GF-D8 (cell line): ENCODE measurements at places on chromosomes 1 and 21.

DNA sequence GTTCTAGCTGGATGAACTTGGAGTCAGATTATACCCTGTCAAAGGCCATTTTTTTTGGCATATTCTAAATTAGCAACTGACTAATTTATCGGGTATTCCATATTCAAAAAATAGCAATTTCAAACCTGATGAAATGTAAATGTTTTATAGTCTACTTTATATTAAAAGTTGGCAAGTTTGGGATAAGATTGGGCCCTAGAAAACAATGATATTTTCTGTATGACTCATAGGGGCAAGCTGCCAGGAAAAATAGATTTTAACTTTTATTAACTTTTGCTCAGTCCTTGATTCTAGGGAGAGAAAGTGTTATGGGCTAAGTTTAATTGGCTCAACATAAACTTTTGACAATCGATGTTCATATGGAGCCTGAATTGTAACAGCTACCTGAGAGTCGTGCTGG is 576.9 kb upstream of the B3GALT2 start:
- no peak for DNase-seq

DNA sequence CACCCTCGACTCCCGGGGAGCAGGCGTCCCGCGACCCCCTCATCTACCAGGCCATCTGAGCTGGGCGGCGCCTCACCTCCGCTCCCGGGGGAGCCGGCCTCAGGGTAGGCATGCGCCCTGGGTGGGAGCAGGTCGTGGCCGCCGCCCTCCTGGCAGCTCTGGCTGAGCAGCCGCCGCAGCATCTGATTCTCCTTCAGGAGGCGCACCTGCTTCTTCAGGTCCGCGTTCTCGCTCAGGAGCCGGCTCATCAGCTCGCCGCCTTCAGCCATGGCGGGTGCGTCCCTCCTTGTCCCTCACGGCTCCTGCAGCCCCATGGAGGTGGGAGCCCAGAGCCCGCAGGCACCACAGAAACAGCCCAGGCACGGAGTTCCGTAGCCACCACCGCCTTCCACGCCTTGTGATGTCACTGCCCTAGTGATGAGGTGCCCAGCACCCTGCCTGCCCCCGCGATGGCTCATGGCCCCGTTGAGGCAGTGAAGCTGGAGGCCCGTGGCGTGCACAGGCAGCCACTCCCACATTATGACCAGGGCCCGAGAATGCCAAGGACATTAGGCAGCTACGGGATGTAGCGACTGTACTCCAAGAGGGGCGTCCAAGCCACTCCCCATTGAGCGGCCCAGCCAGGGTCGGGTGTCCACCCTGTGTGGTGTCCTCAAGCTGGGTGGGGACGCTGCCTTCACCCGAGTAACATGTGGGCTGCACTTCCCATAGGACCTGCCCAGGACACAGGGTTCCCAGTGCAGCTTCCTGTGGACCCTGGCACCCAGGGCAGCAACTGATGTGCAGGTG is 1.5 kb downstream of the SPATC1L start:
- no peak for DNase-seq

DNA sequence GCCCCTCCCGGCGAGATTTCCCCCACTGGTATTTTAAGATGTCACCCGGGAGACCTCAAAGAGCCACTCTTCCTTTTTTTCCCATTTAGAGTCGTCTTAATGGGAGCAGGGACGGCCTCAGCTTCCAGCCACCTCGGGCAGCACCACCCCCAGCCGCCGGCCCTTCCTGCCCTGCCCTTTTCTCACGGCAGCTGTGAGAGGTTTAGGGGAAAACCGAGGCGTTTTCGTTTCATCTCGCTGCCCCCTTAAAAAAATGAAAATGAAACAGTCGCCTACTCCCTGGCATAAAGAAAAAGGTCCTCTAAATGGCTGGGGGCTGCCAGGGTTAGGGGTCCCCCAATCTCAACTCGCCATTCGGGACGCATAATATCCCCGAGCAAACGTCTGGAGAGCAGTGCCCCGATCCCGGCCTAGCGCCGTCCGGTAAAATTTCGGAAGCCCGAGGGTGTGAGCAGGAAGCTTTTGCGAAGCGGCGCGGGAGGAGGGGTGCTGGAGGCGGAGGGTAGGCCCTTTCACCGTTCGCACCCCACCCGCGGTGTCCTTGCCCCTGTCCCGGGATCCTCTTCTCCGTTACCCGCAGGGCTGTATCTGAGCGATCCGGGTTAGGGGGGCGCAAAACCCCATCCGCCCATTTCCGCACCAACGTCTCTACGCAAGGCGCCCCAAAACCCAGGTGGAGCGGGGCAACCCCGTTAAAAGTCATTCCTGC is 1.2 kb downstream of the RUNX3 start:
- DNase-seq = no peak

DNA sequence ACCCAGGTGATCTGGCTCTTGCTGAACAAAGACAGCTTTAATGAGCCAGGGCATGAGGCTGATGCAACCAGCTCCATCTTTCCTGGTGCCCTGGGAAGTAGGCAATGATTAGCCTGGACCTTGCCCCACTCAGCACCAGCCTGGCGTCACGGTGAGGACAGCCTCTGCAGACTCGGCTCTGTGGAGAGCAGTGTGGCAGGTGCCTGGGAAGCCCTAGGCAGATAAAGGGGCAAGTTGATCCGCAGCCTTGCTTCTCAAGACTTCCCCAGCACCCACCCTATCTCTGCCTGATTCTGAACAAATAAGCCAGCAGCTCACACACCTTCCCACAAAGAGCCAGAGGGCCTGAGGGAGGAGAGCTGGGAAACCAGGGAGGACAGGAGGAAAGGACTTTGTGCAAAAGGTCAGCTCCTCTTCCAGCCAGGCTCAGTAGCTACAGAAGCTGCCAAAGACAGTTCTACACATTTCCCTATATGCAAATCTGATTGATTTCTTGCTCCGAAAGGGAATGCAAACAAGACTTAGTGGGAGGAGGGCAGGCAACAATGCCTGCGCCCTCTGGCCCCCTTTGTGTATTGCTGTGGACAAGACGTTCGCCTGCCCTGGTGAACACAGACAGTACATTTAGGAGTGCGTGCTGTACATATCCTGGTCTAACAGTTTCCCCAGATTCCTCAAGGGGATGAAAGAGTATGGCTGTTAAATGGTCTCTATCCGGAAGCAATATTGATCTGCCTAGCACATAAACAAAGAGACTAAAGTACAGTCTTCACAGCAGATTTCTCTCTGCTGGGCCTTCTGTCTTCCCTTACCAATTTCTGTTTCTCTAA is 63.8 kb downstream of the BCAR3 start:
- DNase-seq = no peak

- DNase-seq = no peak
These were observed 3.2 kb upstream of the IBA57 start for GRCh38 chr1:228162286-228163006.

GRCh38 chr1:45216200-45216541 is 9.8 kb upstream of the ZSWIM5 start:
- no peak for DNase-seq

DNA sequence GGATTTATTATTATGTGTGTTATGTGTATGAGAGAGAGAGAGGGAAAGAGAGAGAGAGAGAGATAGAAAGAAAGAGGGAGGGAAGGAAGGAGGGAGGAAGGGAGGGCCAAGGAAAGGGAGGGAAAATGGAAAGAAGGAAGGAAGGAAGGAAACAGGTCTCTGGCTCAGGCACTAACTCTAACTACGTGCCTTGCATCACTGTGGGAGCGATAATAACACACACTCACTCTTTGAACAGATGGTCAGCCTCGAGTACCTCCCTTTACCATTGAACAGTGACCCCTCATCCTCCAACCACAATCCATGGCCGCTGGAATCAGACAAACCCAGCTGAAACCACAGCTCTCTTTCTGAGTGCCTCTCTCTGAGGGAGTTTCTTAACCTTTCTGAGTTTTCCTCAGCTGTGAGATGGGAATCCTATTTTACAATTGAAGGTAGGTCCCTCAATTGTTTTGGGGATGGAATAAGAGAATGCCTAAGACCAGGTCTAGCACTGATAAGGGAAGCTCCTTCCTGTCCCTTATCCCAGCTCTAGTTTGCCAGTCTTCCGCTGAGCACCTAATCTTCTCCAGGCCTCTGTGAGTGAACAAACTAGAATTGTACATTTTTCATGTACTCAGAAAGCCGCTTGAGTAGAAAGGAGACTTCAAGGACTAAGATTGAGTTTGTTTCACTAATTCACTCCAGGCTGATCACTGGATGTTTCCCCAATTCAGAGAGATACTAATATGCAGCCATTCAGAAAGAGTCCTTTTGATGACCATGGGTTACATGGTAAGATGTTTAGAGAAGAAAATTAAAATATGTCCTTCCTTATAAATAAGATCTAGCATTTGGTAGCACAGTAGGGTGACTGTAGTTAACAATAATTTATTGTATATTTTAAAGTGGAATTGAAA is 62.8 kb downstream of the IRF2BP2 start:
- DNase-seq = no peak
